ENCODE measurements at places on chromosomes 5 and 9. TPM values are rescaled to one million over a fixed set of nuclear protein-coding genes. Genes with fewer than 3 reads are reported as not detected.

Gene NAIP
- 0.27 TPM for total RNA-seq

Gene DPYSL3
- 16.9 TPM for total RNA-seq

Gene NEUROG1
- not detected for total RNA-seq

Gene SCGB3A2
- total RNA-seq: not detected

Gene TTLL11
- 4.5 TPM for total RNA-seq

Gene ACOT12
- not detected for total RNA-seq

Gene OCLN
- total RNA-seq: 11.7 TPM

Gene CEP72
- total RNA-seq: 11.4 TPM

Gene SCAMP1
- total RNA-seq: 27.4 TPM

Gene BAAT
- 0.43 TPM for total RNA-seq

Gene ARHGEF39
- 17.0 TPM for total RNA-seq

Gene ZNF300
- total RNA-seq: 2.7 TPM

Gene EQTN
- total RNA-seq: not detected

Gene OBP2B
- total RNA-seq: not detected

Gene SLC45A2
- total RNA-seq: not detected

Gene CD72
- total RNA-seq: not detected

Gene HAND1
- total RNA-seq: not detected

Measured in A549 treated with RU486 at 1 μM for 4 hours (cell line).